ENCODE measurements at places on chromosomes 3 and 15.

DNA sequence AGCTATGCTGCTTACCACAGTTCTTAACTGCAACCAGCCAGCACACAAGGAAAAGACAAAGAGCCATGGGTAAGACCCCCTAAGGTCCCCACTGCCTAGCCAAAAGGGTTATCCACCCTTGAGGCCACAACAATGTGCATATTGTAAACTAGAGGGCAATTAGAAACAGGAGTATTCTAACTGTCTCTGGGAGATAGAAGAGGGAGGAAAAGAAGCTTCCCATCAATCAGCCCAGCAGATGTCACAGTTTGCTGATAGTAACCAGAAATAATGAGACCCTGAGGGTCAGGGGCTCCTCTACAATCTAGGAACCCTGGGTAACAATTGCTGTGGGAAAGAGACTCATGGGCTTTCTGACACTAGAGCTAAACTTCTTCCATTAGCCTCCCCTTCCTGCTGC, 20.6 kb upstream of the IFT57 start:
- no peak for DNase-seq

- no peak for DNase-seq
Measured at GRCh38 chr3:197458179-197458707, 97.5 kb downstream of the BDH1 start.

DNA sequence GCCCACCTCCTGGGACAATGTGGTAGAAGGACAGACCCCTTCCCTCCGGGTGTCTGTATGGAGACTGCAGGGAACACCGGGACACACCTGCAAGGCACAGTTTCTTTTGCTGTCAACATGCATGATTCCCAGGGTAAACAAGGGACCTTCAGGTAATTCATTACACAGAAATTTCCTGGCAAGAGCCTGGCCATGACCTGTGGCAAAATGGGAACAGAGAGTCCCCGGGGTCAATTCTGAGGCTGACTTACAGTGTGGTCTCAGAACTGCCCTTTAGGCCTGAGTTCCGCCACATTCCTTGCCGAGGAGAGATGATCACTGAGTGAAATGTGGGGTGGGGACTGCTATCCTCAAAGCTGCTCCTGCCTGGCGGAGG, 6.3 kb downstream of the STARD5 start:
- no peak for DNase-seq

DNA sequence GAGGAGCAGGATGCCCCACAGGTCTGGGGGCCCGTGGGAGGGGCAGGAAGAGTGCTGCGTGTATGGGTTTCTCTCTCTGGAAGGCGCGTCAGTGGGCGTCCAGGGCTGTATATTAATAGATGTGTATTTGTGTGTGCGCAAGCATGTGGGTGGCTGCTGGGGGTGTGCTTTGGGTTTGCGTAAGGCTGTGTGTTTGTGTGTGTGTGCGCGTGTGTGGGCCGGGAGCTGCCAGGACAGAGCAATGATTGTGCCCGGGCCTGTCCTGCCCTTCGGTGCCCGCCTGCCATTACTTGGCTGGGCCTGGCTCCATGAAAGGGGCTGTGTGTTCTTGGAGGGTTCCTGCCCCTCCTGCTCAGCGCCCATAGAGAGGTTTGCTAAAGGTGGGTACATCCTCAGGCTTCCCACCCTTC, 16.3 kb downstream of the CSPG4 start:
- peak; percentile 25 for DNase-seq

- peak; percentile 25 for DNase-seq
Measured at GRCh38 chr3:111998636-111999483, at the start of gene TAGLN3. TAGLN3 (plus strand) TSS chr3:111998922; CDS start chr3:111999423, 501 bp downstream.

DNA sequence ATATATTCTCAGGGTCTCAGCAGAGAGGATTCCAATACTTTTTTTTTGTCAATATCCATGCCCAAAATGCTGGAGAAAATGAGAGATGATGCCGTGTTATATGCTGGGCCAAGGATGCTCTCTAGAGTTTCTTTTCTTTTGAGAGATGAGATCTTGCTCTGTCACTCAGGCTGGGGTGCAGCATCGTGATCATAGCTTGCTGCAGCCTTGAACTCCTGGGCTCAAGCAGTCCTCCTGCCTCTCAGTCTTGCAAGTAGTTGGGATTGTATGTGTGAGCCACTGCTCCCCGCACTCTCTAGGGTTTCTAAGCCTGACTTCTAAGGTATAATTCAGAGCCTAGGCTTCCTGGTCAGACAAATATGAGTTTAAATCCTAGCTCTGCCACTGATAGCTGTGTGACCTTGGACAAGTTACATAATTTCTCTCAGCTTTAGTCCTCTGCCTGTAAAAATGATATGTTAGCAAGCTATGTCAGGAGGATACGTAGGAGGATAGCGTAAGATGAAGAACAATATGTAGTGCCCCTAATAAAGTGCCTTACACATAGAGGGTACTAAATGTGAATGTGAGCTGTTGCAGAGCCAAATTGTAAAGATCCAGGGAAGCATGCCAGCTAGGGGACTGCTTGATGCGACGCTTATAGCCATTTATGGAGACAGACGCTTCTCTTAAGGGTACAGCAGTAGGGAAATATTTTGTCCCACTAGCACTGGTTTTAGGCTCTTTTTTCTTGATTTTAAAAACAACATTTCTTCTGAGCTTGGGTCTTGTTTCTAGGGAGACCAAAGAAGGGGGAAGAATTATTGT, 7.4 kb downstream of the STARD9 start:
- DNase-seq, result no peak

- DNase-seq, result no peak
Measured at GRCh38 chr15:37794947-37795346, 139.5 kb upstream of the TMCO5A start.

GRCh38 chr3:64617610-64618009, 70.2 kb downstream of the ADAMTS9 start:
- DNase-seq, result no peak

- no peak for DNase-seq
Measured at GRCh38 chr15:100686021-100686724, 83.8 kb downstream of the ASB7 start.

- DNase-seq, result no peak
Measured at GRCh38 chr3:153221748-153222162, 59.7 kb downstream of the RAP2B start.

GRCh38 chr15:50380089-50380488, 25.1 kb upstream of the GABPB1 start:
- no peak for DNase-seq

GRCh38 chr3:15050405-15051092, 14.6 kb downstream of the MRPS25 start:
- no peak for DNase-seq

DNA sequence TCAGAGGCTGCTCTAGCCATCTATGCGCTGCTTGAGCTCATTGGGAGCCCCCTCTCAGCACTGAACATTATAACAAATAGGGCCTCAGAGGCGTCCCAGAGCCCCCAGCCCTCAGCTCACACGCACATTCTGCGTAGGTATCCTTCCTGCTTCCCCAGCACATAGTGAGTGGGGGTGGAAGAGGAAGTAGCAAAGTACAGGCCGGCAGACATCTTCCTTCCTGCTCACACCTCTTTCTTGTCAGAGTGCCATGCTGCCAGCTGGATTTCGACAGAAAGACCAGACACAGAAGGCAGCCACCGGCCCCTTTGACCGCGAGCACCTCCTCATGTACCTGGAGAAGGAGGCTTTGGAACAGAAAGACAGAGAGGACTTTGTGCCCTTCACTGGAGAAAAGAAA, 16.6 kb downstream of the TMOD2 start:
- DNase-seq, result no peak

DNA sequence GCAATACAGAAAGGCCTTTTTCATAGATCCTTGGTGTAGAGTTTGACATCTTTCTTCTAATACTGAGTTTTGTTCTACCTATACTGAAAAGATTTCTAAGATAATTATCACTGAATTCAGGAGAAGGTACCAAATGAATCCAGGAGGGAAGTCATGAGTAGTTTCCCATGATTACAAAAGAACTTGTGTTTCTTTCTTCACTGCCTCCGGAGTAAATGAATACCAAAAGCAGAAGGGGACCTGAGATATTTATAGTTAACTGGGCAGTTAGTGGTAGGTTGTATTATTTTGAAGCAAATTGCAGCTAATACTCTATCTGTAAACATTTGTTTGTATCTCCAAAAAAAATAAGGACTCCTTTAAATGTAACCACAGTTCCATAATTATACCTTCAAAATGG, 175.4 kb downstream of the SUCNR1 start:
- no peak for DNase-seq

DNA sequence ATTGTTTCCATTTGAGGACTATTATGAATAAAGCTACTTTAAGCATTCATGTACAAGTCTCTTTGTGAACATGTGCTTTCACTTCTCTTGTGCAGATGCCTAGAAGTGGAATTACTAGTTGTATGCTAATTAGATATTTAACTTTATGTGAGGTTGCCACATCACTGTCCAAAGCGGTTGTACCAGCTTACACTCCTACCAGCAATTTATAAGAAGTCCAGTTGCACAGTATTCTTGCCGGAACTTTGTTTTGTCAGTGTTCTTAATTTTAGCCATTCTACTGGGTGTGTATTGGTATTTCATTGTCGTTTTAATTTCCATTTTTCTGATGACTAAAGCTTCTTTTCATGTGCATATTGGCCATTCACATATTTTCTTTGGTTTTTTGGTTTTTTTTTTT, 29.1 kb downstream of the SEMA3G start:
- DNase-seq, result no peak

DNA sequence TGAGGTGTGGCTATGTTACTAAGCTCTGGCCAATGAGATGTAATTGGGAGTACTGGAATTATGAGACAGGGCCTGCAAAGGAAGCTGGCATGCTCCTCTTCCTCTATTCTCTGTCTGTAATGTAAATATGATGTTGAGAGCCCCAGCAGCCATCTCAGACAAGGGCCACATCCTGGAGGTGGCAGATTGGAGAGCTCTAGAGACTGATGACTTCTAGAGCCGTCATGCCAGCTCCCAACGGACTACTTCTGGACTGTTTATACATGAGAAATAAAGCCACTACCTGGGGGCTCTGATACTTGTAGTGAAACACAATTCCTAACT, 19.7 kb downstream of the PLD1 start:
- DNase-seq, result no peak

GRCh38 chr3:45273681-45274515, 47.8 kb upstream of the TMEM158 start:
- no peak for DNase-seq

- DNase-seq, result peak; percentile 45
Measured at GRCh38 chr15:65323071-65323511, 18.6 kb downstream of the RNU5B-1 start.

GRCh38 chr15:41945731-41946130, 26.6 kb downstream of the EHD4 start:
- DNase-seq, result no peak

GRCh38 chr3:52401021-52401420, 43.9 kb downstream of the SEMA3G start:
- no peak for DNase-seq

DNA sequence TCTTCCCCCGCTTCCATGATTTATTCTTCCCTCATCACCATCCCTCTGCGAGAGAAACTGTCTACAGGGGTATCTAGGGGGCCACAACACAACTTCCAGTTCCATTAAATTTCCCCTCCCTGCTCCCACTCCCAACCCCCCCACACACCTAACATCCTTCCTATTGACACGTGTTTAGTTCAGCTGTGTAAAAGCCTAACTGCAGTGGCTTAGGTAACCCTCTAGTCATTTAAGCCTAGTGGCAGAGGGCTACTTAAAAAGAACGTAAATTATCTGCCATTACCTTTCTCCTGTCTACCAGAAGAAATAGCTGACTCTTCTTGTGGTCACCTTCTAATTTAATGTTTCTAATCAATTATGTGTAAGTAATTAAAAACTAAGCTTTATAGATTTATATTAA, 56.3 kb downstream of the ZNF148 start:
- DNase-seq, result no peak

DNA sequence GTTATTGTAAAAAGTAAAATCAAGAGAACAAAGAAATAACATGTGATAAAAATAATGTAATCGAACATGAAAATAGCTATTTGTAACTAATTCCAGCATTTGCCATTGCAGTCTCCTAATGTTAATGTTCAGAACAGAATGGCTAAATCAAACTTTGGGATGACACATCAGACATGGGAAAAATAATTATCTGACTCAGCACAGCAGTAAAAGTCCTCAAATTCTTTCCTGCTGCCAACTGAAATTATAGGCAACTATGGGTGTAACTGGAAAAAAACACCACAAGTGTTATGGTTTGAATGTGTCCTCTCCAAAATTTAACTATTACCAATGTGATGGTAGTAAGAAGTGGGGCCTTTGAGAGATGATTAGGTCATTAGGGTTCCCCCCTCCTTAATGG, 446.7 kb downstream of the C3orf38 start:
- DNase-seq, result no peak

DNA sequence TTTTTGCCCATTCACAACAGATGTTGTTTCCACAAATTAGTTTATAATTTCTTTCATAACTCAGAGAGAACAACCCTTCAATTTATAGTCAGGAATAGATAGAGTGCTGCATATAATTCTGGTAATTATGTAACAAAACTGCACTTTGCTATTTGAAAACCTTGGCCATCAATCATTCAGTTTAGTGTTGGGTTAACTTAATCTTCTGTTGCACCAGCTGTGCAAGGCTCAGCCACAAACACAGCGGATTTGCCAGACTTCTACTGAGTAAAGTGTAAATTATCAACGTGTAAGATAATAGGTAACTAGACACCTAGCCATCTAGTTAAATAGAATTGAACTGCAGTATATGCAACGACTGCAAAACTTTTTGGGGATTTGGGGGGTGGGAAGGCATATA, 1064.3 kb upstream of the EPHA6 start:
- DNase-seq, result no peak

DNA sequence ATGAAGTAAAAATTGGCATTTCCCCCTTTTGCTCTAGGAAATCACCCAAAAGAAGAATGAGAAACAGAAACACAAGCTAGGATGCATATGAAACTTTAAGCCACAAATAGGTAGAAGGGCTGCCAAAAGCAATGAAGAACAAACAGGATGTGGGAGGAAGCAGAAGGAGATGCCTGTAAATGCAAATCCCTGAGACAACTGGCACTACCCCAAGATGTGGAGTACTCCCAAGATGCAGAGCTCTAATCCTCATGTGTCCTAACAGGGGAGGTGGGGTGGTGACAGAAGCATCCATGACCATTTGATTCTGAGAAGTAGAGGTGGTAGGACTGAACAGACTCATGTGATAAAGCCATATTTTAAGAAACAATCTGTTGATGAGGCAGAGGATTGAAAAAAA, 31.9 kb upstream of the ZNF280D start:
- no peak for DNase-seq

- no peak for DNase-seq
Measured at GRCh38 chr3:52436500-52437149, 8.3 kb downstream of the SEMA3G start.

- no peak for DNase-seq
Measured at GRCh38 chr3:178392511-178392926, 143.7 kb upstream of the KCNMB2 start.

DNA sequence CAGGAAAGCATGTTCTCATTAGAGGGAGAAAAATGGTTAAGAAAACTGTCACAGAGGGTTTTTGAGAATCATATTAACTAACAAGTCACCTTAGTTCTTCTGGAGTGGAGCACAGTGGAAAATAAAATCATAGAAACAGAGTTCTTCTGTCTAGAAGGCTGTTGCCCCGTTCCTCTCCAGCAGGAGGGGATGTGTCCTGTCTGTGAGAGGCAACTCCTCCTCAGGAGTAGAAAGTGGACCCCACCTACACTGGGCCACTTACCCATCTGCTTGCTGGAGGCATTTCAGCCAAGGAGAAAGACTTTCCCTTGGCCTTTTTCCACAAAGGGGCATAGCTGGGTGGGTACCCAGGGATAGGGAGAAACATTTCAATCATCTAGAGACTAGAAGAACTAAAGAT, 106.6 kb downstream of the SSR3 start:
- no peak for DNase-seq

Data from substantia nigra (tissue), 51 donors.